ENCODE measurements at places on chromosomes 6 and 20.

DNA sequence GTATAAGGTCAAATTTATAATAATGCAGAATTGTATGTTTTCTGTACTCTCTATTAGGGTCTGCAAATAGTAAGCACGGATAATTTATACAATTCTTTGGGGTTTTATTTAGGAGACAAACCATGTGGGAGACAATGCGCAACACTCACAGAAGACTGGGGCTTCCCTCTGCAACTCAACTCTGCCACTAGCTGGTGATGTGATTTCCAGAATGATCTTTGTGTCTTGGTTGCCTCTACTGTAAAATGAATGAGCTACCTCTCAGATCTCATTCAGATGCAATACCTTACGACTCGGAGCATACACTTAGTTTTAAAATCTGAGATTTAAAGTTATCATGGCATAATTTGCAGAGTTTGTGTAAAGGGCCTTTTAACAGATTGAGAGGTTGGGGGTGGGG, 6.4 kb downstream of the MAN1A1 start:
- no peak for DNase-seq

DNA sequence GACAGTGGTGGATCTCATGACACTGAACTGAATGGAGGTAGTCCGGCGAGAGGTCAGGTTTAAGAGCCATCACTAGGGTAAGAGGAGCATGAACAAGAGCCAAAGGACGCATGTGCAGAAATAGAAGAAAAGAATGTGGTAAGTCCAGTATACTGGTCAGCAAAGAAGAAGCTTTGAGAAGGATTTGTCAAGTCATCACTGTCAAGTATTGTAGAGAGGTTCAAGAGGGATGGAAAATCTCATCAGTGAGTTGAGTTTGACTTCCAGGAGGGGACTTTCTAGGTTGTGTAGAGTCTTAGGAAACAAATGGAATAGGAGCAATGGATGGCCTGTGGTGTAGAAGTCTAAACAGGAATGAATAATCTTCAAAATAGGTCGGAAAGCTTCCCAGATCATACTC, 161.8 kb downstream of the BTBD3 start:
- no peak for DNase-seq

GRCh38 chr6:137740967-137741761, 125.9 kb upstream of the TNFAIP3 start:
- DNase-seq = no peak

- no peak for DNase-seq
Observed at GRCh38 chr6:36160147-36160760, 29.9 kb downstream of the MAPK13 start.

DNA sequence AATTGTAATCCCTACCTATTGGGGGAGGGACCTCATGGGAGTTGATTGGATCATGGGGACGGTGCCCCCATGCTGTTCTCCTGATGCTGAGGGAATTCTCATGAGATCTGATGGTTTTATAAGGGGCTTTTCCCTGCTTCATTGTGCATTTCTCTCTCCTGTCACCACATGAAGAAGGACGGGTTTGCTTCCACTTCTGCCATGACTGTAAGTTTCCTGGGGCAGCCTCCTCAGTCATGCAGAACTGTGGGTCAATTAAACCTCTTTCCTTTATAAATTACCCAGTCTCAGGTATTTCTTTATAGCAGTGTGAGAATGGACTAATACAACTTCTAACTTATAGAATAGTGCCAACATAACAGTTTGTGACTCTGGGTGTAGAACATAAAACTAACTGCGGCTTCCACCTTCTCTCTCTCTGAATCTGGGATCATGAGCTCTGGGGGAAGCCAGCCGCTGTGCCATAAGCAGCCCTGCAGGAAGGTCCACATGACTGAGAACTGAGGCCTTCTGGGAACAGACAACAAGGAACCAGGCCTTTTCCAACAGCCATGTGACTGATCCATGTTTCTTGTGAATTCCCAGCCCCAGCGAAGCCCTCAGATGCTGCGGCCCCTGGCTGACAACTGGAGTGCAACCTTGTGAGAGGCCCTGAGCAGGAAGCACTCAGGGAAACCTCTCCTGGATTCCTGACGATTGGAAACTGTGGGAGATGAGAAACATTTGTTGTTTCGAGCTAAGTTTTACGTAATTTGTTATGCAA, 3.4 kb upstream of the HLA-A start:
- no peak for DNase-seq

GRCh38 chr20:37356387-37356786, 10.4 kb downstream of the SRC start:
- no peak for DNase-seq

DNA sequence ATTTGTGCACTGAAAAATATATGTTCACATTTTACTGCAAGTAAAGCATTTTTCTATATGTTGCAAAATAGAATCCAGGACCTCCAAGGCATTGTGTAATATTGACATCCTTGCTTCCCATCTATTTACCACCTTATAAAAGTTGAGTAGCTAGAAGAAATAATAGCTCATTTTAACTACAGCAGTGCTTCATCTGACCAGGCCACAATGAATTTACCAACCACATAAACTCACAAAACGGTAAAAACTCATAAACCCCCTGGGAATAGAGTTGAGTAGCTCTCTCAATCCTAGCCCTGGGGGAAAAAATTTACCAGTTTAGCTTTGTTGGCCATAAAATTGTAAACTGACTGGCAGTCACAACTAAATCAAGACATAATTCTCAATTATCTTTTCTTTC, 3.9 kb downstream of the ATXN1 start:
- DNase-seq = no peak

- no peak for DNase-seq
Observed at GRCh38 chr20:23042270-23042669, 7.2 kb downstream of the SSTR4 start.

- DNase-seq = no peak
Observed at GRCh38 chr6:169930799-169931198, 179.4 kb downstream of the ERMARD start.

- DNase-seq = no peak
Observed at GRCh38 chr6:35419417-35419816, 32.7 kb upstream of the FANCE start.

GRCh38 chr6:157240059-157240959, 83.0 kb downstream of the TMEM242 start:
- DNase-seq = no peak

DNA sequence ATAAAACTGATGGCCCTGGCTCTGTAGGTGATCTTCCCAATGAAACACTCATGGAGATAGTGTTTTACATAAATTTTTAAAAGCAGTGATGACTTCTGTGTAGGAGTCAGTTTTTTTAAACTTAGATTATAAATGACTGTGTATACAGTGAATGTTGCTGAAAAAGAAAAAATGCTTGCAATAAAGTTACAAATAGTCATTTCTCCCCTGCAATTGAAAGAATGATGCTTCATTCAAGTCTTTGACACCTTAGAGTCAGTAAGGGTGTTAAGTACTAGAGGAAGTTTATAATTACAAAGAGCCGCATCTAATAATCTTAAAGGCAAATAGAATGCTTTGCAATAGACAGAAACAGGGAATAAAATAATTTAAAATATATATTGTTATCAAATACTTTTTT, 27.6 kb downstream of the ZNF292 start:
- DNase-seq = no peak

- no peak for DNase-seq
Observed at GRCh38 chr6:159899994-159900745, 9.4 kb downstream of the MAS1 start.

- no peak for DNase-seq
Observed at GRCh38 chr6:90303039-90303438, 6.4 kb upstream of the BACH2 start.

DNA sequence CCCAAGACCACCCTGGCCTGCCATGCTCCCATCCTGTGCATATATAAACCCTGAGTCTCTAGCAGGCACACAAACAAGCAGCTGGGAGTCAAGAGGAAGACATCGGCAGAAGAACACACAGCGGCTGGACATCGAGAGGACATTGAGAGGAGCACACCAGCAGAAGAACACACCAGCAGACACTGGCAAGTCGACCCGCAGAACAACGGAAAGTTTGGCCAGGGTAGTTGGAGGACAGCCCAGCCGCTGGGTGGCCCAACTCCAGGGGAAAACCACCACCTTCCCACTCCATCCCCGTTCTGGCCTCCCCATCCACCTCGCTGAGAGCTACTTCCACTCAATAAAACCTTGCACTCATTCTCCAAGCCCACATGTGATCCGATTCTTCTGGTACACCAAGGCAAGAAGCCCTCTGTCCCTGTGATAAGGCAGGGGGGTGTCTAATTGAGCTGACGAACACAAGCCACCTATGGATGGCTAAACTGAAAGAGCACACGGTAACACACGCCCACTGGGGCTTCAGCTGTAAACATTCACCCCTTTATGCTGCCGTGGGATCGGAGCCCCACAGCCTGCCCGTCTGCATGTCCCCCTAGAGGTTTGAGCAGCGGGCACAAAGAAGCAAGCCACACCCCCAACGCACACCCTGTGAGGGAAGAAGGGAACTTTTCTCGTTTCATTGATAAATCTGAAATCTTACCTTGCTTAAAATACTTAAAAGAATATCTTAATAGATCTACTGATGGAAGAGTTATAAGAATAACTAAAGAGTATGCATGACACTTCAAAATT, 13.8 kb downstream of the TMX4 start:
- DNase-seq = no peak

DNA sequence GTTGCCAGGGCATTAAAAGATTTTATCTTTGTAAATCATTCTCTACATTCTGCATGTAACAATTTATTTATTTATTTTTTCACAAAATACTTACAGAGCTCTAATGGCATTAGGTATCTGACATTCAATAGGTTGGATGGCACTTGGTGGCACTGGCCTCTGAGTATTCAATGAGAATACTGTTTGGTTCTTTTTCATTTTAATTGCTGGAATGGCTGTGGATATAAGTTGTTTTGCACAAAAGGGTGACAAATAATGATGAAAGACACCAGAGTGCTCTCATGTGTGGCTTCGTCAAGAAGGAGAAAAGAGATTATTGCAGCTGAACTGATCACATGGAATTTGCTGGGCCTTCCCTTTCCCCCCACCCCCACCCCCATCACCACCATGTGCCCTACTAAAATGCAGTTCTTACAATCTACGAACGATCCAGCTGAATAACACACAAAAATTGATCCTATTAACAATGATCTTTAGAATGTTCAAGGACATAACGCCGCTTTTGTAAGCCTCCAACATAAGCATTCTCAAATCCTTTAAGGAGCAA, 195.2 kb upstream of the POU3F2 start:
- no peak for DNase-seq

DNA sequence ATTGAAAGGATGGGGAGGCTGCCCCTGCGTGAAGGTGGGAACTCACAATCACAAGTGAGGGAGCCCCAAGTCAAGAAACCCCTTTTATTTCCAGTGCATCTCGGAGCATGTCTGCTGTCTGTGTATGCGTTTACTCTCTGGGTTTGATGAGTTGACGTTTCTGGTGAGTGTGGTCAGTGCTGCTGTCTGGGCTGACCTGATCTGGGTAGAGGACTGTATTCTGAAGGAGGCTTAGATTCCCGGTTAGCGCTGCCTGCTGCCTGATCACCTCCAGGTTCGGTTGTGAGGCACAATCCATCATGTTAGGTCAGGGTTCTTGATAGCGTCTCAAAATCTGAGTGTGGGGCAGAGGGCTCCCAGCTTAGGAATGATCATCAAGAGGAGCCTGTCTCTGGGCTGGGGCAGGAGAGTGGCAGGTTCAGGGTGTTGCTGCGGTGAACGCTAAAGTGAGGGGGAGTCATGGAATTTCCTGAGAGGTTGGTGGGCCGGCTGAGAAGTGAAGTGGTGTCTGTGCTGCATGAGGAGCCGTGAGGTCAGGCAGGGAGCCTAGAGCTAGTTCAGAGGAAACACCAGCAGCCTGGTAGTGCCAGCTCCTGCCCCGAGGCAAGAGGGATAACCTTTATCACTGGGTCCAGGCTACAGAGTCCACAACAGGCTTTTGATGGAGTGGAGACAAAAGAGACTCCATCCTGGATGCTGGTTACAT, 225.3 kb upstream of the CST7 start:
- DNase-seq = no peak

DNA sequence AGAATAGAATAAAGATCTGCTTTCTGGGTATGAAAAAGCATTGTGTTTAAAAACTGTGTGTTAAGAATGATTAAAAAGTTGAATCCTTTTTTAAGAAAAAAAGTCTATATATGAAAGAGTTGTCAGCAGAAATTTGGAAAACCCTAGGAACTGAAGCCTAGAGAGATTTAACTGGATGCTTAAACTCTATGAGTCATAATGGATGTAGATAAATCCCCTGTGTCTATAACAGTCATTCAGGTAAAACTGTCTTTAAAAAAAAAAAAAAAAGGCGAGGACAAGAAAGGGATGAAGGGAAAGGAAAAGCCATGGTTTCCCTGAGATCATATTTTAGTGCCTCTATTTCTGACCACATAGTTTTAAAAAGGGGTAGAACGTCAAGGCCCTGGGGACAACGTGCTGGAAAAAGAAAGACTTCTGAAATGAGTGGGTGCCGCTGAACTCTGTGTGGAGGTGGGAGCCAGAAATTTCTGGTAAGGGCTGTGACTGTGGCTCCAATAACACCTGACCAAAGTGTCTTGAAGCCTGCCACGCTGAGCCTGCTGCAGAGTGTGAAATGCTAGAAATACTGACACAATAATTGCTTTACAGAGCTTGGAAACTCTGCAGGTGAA, 302.6 kb upstream of the ARID1B start:
- no peak for DNase-seq

DNA sequence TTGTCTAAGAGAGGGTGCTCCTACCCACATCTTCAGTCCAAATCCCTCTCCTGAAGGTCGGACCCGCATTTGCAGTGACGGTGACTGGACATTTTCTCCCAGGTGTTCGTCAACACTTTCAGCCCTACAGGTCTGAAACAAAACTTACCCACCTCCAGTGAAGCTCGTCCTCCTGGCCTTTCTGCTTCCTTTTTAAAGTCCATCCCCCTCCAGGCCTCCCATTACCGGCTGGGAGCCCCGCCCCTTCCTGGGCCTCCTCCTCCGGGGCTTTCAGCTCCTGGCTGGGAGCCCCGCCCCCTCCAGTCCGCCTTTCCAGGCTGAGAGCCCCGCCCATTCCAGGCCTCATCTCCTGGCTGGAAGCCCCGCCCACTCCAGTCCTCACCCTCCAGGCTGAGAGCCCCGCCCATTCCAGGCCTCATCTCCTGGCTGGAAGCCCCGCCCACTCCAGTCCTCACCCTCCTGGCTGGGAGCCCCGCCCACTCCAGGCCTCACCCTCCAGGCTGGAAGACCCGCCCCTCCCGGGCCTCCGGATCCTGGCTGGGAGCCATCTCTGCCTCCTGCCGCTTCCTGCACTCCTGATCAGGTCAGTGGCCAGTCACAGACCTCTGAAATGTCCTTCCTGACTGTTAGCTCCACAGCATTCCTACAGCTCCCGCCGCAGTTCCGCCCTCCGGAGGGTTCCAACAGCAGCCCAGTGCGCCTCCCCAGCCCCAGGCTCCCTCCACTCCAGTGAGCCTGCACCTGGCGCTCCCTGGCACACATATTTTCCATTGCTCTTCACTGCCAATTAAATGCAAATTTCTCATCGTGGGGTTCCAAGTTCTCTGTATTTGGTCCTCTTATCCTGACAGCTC, 98.5 kb downstream of the LY86 start:
- DNase-seq = no peak

All from activated CD8-positive, alpha-beta memory T cell treated with anti-CD3 and anti-CD28 coated beads for 1 hour (primary cell).